NCI-H2029 treated with DMSO at 0.1 percent for 48 hours (cell line): ENCODE measurements at places on chromosomes 7 and 10.
A peak's percentile ranks its signal among the peaks of the same experiment; 100 is the strongest.

DNA sequence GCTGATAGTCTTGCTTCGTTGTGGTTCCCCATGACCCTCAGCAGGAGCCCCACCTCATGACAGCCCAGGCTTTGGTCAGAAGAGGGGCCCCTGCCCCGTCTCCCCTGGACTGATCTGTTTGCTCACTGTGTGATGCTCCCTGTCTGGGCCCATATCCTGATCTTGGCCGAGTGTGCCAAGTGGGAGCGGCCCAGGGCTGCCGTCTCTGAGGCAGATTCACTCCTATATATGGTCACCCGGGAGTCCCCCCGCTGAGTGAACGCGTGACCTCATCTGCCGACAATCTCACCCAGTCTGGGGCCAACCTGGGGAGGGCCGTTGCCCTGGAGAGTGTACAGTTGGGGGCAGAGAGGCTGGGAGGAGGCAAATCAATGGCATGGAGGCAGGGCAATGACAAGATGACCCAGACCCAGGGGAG lies 34.5 kb downstream of the PPIF start:
- DNase-seq: no peak

DNA sequence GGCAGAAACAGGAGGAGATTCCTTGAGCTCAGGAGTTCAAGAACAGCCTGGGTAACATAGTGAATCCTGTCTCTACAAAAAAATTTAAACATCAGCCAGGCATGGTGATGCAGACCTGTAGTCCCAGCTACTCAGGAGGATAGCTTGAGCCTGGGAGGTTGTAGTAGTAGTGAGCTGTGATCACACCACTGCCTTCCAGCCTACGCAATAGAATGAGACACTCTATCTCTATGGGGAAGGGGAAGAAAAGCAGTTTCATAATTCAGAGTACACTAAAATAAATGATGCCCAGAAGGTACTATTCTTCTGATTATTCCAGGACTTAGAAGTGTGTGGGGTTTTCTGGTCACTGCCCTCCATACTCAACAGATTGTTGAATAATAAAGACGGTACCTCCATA lies 177.3 kb downstream of the KMT2E start:
- DNase-seq: no peak

GRCh38 chr7:47847207-47847606 lies 101.1 kb downstream of the PKD1L1 start:
- DNase-seq: no peak

GRCh38 chr10:65320236-65321026 lies 1605.4 kb upstream of the LRRTM3 start:
- DNase-seq: no peak

- DNase-seq: no peak
These were observed 70.1 kb upstream of the CABCOCO1 start for GRCh38 chr10:61592581-61592980.

DNA sequence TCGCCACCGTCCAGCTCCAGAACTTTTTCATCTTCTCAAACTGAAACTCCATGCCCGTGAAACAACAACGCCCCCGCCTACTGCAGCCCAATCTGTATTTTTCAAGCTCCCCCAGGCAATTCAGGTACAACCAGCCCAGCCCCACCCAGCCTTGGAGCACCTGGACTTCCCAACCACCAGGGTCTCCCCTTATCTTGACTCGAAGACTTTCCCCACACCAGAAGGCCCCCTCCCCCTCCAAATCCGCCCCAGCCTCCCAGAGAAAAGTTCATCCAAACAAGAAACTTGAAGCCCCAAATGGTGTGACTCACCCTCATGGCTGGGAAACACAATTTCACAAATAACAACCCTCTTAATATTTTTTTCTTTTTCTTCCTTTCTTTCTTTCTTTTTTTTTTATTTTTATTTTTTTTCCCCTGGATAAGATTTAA lies 10.6 kb downstream of the ZCCHC24 start:
- DNase-seq: no peak

DNA sequence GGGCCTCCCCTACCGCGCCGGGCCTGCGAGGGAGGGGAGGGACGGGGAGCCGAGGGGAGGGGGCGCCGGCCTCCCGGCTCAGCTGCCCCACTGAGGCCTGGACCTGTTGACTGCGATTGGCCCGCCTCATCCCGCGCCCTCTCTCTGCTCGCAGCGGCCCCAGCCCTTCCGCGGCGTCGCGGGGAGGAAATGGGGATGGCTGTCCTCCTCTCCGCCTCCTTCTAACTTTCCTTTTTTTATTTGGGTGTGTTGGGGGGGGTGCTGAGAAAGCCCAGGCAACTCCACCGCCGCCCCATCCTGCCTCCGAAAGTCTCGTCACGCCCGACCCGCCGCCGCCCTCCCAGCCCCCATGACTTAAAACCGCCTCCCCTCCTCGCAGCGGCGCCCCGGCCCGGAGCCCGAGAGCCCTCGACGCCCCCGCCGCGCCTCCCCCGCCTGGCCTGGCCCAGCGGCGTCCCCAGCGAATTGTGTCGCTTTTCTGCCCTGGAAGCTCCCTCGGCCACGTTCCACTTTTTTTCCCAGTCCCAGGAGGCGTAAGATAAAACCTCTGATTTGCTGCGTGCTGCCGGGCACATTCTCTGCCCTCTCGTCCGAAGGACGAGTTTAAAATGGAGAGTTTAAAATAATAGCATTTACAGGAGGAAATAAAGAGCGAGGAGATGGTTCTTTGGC lies 842 bp upstream of the SKIDA1 start:
- no peak for DNase-seq

DNA sequence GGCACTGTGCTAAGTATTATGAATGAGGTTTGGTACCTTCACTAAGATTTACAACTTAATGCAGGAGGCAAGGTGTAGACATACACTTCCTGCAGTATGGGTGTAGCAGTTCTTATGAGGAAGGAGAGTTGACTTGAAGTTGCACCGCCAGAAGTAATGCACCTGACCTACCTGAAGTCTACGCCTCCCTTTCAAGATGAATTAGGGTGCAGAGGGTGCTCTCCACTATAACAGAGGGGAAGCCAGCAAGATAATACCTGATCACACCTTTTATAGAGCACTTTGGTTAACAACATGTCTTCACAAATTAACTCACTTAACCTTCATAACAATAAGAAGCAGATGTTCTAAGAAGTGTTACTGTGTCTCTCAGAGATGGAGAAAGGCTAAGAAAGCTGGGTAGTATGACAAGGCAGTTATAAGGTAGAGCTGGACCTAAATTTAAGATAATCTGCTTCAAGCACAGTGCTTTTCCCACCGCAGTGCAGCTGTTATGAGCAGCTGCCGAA lies 552 bp upstream of the RAB18 start:
- no peak for DNase-seq

GRCh38 chr7:87604264-87604663 lies 3.6 kb upstream of the ABCB1 start:
- no peak for DNase-seq

DNA sequence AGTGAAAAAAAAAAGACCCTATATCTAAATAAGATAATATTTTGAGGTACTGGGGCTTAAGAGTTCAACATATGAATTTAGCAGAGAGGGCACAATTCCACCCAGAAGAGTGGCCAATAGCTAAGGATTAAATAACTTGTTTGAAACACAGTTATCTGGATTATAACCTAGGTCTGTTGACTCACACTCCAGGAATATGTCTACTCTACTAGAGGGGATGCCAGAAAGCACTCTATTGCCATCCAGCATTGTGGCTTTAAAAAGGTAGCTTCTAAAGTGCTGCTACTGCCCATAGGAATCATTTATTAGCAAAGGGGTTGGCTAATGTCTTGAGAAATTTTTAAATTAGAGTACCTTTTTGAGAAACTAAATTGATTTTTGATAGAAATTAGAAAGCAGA lies 102.2 kb downstream of the PPP1R3A start:
- DNase-seq: no peak

DNA sequence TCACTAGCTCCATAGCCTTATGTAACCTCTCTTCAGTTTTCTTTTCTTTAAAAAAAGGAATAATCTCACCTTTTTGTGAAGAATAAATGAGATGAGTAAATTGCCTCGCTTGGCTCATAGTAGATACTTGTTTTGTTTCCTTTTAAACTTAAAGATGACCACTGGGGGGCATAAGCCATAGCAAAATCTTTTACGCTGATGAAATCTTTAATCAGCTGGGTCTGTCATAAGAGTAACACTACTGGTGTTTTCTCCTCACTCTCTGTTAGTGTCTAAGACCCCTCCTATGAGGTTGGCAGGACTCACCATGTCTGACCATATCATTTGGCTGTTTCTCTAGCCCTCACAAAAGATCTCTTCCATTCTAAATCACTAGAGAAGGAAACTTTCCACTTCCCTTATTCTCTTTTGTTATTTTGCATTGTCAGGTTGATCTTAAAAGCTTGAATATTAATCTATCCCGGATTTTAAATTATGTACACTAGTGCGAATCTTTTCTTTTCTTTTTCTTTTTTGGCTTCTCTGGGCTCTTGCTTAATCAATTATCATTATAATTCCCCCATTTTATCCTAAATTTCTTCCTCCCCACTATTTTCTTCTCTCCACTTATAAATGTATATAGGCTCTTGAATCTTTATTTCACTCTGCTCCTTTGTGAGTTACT lies 12.5 kb downstream of the STAG3 start:
- DNase-seq: no peak

GRCh38 chr7:42236976-42237810 lies at the start of gene GLI3:
Gene GLI3, minus strand, starts transcription at chr7:42237209. Its CDS starts 13,956 bp downstream, at chr7:42223253.
- DNase-seq: no peak

- DNase-seq: peak; percentile 82
These were observed 111.4 kb downstream of the COL28A1 start for GRCh38 chr7:7424151-7424873.

DNA sequence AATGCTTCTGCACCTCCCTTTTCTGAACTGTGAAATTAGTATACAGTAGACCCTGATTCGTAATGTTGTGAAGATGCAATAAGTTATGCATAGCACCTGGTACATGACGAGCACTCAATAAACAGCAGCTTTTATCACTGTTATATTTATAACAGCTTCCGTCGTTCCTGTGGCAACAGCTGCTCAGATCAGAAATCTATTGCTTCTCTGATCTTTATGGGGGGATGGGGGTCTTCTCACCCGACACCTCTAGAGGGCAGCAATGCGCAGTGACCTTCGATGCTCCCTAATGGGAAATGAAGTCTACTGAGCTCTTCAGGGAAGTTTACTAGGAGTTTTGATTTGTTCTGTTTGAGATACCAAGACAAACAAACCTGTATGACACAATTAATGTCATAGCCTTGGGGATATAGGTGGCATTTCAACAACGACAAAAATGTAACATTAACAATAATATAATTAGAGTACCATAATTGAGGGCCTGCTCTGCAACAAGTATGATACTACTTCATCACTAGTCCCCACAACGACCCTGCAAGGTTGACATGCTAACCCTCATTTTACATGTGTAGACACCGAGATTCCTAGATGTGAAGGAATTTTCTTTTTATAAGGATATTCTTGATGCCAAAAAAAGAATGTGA lies 289.6 kb downstream of the SFMBT2 start:
- no peak for DNase-seq

DNA sequence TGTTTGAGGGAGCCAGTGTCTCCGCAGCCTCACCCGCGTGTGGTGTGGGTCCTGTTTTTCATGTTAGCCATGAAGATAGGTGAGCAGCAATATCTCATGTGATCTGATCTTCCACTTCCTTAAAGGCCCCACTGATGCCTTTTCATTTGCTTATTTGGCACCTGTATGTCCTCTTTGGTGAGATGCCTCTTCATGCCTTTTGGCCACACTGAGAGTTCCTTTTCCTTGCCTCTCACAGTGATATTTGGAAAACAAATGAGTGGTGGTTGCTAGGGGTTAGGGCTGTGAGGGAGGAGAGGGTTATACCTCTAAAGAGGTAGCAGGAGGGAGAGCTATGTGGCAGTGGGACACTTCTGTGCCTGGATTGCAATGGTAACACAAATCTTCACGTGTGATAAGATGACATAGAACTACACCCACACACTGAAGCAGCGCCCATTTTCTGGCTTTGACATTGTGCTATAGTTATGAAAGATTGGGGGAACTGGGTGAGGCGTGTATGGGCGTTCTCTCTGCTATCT lies 90.4 kb upstream of the TNS3 start:
- DNase-seq: no peak

DNA sequence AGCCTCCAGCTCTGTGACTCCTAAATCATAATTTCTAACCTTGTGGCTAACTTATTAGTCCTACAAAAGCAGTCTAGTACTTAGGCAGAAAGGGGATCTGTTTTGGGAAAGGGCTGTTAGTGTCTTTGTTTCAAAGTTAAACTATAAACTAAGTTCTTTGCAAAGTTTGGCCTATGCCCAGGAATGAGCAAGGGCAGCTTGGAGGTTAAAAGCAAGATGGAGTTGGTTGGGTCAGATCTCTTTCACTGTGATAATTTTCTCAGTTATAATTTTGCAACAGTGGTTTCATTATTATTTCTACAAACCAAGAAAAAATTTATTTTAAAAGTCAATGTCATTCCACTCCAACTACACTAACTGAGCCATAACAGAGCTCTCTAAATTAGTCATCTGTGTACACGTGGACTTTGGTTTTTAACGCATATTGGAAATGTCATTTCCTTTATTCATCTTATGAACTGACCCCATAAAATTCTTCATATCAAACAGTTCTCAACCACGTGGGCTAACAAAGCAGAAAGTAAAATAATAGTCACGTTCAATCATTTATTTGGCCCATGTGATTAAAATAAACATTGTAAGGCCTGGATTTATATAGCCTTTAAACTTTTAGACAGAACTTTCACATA lies 143.2 kb upstream of the C7orf33 start:
- no peak for DNase-seq

DNA sequence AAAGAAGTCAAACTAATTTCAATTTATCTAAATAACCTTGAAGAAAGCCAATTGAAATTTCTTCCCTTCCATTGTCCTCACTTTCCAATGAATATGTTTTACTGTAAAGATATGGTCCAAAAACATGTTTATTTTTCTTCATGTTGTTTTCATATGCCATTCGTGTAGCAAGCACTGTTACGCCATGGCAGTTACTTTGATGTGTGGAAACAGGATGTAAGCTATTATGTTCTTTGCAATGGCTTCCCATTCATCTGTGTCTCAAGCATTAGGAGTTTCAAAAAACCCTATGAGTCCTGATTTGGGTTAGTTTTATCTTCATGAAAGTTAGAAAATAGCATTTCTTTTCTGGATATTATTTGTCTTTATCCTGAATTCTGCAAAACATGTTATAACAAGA lies 31.0 kb downstream of the GPR141 start:
- DNase-seq: no peak

DNA sequence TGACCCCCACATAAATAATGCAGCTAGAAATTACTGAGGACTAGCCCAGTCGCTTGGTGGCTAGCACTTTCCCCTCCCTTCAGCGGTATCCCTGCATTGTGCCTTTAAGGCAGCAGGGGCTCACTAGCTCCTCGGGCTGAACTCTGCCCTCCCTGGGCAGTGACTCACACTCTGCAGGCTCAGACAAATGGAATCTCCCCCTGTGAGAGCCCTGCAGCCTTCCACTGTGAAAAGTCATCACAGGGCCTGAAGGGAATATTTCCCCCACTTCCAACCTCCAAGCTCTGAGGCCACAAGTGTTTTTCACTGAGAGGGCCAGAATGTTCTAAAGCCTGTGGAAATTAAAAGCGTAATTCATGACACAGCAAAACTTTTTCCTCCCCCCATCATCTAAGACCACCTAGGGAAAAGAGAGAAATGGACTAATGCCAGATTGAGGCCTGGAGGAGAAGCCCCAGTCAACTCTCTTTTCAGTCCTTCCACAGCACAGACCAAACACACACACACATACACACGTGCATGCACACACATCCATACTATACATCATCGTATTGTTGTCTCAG lies 93.6 kb upstream of the COL1A2 start:
- DNase-seq: no peak

- DNase-seq: no peak
These were observed 235.3 kb upstream of the PRKCQ start for GRCh38 chr10:6815346-6815745.
